ENCODE measurements at places on chromosomes 13 and 19.

GRCh38 chr19:38971672-38972071, 3.9 kb downstream of the FBXO17 start:
- no peak for DNase-seq

DNA sequence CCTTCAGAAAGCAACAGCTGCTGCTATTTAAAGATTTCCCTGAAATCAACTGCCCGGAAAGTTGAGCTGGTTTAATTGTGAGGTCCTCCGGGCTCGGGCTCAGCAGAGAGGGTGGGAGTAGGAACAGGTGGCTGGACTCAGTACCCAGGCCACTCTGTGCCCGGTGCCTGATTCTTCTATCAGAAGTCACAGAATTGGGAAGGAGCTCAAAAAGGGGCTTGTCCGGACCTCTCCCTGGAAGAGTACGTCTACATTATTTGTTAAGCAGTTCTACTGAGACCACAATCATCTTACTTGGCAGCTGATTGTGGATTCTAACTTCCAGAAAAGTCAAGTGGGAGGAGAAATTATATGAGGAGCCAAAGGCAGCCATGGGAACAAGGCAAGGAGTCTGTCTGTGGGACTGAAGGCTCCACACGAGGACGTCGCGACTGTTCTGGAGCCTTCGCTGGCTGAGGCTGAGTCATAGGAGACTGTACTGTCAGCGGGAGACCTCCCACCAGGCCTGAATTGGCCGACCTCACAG, 91.7 kb upstream of the ANKRD10 start:
- no peak for DNase-seq

DNA sequence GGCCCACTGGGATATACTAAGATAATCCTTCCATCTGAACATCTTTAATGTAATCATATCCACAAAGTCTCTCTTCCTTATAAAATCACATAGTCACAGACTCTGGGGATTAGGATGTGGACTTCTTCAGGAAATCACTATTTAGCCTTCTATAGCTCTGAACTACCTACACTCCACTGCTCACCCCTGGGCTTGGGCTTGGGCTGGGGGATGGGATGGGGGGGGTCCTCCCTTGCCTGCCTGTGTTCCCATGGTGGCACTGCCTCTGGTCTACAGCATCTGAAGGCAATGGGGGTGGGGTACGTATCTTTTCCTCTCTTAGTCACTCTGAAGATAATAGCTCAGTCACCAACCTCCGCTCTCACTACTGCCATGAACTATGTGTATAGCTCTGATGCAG, 67.8 kb upstream of the SERTM1 start:
- no peak for DNase-seq

DNA sequence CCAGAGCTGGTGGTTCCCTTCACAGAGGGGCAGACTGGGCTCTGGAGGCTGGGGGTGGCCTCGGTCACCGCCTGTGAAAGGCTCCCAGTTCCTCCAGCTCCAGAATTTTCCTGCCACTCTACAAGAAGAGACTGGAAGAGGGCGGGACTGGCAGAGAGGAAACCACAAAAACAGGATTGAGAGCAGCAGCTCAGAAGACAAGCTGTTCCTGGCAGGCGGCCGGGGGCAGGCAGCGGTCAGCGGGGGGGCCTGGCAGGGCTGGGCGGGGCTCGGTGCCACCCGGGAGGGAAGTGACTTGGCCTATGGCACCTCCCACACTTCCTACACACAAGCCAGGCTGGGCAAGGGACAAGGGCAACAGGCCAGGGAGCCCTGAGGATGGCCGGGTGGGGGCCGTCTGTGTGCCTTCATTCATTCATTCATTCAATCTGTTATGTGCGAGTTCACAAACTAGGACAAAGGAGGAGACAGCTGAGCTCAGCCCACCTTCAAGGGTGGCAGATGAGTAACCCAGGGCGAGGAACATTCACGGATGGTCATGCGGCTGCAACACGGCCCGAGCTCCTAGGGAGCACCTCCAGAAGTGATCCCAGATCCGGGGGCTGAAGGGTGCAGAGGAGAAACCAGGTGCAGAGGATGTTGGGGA, 16.9 kb upstream of the BTBD2 start:
- no peak for DNase-seq

- DNase-seq = no peak
Observed at GRCh38 chr13:24159357-24159756, 1.2 kb upstream of the SPATA13 start.

- DNase-seq = no peak
Observed at GRCh38 chr19:51607920-51608562, 22.2 kb downstream of the SIGLEC5 start.

All from cortex of kidney (tissue), 1 donor.